ENCODE measurements at places on chromosomes 7 and 10.

GRCh38 chr10:110444004-110444337, 53.7 kb upstream of the DUSP5 start:
- no peak for DNase-seq

DNA sequence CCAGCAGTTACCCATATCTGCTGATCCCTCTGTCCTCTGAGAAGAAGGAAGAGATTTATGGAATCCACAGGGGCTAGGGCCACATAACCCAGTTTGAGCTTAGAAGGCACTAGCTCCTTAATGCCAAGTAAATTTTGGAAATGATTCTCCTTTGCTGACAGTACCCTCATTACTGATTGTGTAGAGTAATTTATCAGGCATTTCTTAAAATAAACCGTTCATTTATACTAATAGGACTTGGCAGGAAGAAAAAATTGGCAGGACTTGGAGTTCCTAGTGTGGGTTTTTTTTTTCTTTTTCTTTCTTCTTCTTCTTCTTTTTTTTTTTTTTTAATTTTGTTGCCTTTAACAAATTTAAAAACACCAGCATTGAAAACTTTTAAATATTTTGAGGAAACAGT, 645.7 kb downstream of the SUGCT start:
- DNase-seq = no peak

GRCh38 chr7:99129001-99129400, 14.9 kb downstream of the SMURF1 start:
- DNase-seq = no peak

- DNase-seq = no peak
Observed at GRCh38 chr10:62058476-62058875, 157.0 kb downstream of the ARID5B start.

GRCh38 chr7:128122576-128123290, 91.5 kb upstream of the LRRC4 start:
- no peak for DNase-seq

- DNase-seq = no peak
Observed at GRCh38 chr10:46266306-46266985, 20.4 kb upstream of the ANTXRL start.

DNA sequence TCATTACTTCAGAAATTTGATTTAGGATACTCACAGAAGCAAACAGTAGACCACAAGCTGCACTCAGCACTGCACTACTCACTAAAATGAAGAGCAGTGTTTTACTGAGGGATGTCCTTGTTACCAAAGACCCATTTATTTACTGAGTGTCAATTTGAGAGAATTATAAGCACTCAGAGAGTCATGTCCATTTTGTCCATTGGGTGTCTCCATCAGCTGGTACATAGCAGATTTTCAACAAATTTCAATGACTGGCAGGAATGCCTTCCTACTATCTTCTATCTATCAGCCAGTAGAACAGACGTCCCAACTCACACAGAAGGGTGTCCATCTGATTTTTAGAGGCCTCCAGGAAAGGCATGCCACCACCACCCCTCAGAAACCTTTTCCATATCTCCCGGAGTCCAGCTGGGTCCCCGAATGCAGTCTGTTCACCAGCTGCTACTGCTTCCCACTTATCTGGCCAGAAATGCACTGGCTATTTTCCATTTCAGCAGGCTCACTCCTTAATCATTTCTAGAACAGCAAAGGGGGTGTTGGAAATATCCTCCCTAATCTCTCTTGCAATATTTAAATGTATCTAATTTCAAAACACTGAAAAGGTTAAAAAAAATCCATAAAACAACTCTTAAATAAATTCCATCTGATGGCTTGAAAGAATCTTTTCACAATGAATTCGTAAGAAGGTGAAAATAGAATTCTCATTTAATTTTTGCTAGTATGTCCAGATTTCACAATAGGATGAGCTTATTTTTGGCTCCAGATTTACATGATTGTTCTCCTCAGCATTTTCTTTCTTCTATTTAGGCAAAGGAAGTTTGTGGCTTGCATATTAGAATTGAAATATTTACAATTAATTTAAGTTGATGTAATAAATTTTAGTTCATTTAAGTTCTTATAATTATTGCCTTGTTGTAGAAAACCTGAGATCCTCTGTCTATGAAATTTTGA, 1164.0 kb upstream of the CELF2 start:
- DNase-seq = no peak

- DNase-seq = no peak
Observed at GRCh38 chr10:24826009-24826408, 102.3 kb upstream of the ARHGAP21 start.

DNA sequence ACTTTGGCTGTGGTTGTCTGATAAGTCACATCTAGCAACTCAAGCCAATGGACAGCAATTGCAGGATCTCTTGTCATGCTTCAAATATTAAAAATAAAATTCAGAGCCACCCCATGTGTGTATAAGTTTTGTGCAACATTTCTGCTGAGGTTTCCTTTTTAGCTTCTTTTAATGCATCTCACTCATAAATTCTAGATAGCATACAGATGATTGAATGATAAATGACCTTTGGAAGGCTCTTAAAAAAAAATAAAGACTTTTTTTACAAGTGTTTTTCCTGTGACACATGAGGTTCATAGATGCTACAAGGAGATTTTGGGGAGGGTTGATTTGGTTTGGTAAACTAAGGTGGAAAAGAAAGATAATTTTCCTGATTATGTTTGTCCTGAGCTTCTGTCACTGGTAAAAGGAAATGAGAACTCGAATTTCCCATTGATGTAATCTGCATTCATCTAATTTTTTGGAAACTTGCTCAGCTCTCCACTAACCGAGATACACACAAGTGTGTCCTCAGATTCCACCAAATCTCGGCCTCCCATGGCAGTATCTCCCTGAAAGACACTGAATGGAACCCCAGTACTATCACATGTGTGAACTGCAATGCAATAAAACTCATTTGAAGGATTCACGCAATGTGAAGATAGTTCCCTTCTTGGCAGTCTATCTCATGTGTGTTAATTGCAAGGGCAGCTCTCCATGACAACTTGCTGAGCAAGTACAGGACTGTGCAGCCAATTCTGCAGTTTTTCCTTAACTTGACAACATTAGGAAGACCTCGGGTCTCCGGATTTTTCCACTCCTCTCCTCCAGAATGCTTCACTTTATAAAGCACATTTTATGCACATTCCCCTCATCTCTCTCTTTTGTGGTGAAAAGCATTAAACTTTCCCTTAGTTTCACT, 185.4 kb upstream of the PFKP start:
- no peak for DNase-seq

GRCh38 chr7:131924857-131925256, 368.4 kb upstream of the PODXL start:
- no peak for DNase-seq

DNA sequence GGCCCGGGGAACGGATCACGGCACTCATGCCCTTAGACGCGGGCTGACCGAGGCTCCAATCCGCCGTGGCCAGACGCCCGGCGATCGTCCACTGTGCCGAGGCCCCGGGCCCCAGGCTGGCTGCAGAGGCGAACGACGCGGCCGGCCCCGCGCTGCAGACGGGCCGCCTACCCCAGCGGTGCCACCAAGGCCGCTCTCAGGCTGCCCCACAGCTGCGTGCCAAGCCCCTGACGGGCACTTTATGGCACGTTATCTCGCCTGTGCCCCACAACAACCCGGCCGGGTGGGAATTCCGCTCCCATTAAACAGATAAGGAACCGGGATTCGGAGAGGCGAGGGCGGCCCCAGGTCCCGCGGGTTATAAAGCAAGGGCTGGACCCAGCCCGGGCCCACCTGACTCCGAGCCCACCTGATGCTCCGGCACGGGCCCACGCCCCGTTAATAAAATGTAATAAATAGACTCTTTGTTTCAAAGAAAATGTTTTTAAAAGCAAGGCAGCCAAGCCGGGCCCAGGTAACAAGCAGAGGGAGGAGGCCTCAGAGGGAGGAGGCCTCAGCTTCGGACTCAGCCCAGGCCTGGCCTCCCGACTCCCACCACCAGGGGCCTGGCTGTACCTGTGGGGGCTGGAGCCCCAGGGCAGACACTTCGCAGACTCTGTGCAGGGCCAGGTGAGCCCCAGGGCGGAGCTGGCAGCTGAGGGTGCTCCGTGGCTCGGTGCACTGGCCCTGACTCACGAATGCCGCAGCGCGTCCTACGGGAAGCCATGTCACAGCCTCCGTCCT, 79.7 kb downstream of the FOXL3 start:
- no peak for DNase-seq

DNA sequence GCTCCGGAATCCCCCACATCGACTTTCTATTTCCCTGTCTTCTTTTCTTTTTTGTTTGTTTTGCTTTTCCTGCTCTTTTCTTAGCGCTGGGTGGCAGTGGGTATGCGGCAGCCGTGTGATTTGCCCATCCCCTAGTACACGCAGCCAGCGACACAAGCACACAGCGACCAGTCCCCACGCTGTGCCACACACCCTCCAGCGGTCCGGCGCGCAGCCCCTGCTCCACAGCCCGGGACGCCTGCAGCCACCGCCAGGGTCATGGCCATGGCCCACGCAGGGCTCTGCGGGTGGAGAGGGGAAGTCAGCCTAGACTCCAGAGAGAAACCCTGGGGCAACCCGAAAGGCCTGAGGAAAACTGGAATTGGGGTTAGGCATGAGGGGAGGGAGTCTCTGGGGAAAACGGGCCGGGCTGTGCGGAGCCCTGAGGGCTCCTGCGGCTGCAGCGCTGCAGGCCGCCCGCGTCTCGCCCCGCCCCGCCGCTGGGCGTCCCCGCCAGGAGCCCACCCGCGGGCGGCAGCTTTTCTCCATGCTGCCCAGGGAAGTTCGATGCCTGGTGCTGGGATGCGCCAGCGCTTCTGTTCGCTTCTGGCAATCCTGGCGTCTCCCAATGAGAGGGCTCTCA, 2.5 kb downstream of the CHRM2 start:
- no peak for DNase-seq

All from AG04449 (cell line).